ENCODE measurements at places on chromosomes 13 and 19. TPM values are rescaled to one million over a fixed set of nuclear protein-coding genes. Genes with fewer than 3 reads are reported as not detected.

The CRLF1 gene
- 9.3 TPM for total RNA-seq

- no peak for DNase-seq
These were observed 52.5 kb downstream of the ARHGAP35 start for GRCh38 chr19:46913198-46913851.

GRCh38 chr13:51231456-51231855 lies 9.3 kb downstream of the FAM124A start:
- no peak for DNase-seq

DNA sequence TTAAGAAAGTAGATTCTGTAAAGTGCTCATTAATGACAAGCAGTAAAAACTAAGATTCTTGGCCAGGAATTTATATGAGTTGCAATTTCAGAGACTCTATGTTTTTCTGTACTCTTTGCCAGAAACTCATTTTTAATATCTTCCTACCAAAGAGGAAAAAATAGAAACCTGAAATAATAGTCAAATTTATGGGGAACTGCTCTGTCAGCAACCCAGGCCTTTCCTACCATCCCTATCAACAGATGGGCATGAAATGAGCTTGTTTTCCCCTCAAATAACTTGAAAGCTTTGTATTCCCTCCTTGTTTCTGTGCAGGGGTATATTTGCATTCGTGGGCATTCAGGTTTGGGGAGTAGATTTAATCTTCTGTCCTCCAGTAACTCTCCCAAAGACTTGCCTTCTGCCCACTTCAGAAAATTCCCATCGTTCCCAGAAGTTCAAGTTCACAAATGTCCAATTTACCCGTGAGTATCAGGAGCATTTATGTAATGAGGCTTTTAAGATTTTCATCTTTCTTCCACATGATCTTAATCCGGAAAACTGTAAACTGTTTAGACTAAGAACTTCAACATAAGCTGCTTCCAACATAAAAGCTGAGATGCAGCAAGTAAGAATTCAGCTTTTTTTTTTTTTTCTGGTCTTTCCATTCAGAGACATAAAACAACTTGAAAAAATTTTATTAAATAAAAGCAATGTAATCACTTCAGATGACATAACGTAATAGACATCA lies 363.1 kb downstream of the EFNB2 start:
- no peak for DNase-seq

DNA sequence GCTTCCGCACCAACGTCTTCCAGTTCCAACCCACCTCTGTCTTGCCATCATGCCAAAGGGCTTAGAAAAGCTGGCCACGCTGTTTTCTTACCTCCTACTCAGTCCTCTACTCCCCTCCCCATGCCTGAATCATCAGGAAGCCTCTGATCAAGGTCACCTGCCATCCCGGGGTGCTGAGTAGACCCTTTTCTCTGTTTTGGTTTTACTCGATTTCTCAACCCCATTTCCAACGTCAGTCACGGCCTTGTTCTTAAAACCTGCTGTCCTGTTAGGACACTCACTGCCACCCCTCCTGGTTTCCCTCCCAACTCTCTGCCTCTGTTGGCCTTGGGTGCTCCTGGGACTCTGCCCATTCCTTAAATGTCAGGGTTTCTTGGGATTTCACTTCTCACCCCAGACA lies 350.1 kb downstream of the FOXO1 start:
- DNase-seq: no peak

GRCh38 chr19:55433292-55433691 lies 9.8 kb downstream of the SHISA7 start:
- no peak for DNase-seq
